ENCODE measurements at places on chromosomes 7 and 10.

DNA sequence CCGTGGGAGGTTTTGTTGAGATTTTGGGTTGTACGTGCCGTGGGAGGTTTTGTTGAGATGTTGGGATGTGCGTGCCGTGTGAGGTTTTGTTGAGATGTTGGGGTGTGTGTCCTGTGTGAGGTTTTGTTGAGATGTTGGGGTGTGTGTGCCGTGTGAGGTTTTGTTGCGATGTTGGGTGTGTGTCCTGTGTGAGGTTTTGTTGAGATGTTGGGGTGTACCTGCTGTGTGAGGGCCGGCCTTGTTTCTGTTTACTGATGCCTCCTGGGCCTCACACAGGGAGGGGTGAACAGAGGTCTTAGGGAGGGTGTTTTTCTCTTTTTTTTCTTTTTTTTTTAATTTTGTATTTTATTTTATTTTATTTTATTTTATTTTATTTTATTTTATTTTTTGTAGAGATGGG is 36.7 kb downstream of the INPP5A start:
- DNase-seq = no peak

- DNase-seq = peak; percentile 48
Measured at GRCh38 chr7:6618621-6619020, 3.2 kb downstream of the ZNF853 start.

DNA sequence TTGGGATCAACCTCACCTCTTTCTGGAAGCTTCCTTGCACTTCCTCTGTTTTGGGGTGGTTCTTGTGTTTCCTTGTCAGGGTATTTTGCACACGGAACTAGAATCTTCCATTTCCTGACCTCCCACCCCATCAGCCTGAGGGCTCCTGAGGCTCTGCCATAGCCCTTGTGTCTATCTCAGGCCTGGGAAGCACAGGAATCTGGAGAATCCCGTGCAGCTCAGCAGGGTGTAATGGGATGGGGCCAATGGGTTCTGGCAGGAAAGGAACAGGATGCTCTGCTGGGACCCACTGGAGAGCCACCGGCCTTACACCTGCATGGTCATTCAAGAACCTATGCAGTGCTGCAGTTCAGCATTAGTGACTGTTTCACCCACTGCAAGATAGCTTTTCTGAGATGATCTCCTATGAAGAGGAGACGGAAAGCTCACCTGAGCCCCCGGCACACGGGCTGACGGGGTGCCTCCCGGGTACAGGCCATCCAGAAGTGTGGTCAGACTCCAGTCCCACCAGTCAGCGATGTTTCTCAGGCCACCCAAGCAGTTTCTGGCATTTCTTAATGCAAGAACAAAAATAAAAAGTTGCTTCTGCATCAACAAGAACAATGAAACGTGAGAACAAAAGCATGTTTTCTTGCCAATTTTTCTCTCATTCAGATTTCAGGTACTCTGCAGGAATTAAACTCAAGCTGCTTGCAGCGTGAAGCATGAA is 133.2 kb downstream of the PKD1L1 start:
- no peak for DNase-seq

DNA sequence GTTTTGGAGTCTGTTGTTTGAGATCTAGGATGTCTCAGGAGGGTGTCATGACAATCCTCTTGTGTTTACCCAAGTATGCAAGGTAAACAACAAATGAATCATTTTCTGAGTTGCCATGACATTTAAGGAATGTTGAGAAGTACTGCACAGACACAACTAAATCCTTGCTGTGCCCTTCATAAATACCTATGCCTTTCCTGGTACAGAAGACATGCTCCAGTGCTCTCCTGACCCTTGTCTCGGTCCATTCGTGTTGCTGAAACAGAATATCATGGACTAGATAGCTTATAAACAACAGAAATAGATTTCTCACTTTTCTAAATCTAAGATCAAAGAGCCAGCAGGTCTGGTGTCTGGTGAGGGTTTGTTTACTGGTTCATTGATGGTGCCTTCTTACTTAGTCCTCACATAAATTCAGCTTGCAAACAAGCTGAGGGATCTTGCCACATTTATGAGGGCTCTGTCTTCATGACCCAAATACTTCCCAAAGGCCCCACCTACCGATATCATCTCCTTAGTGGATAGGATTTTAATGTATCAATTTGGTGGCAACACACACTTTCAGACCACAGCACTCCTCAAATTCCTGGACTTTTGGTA is 341.8 kb upstream of the SEMA3A start:
- DNase-seq = peak; percentile 41

GRCh38 chr7:69588773-69589172 is 9.5 kb upstream of the AUTS2 start:
- no peak for DNase-seq

- DNase-seq = no peak
Measured at GRCh38 chr10:68237173-68237572, 5.3 kb upstream of the ATOH7 start.

DNA sequence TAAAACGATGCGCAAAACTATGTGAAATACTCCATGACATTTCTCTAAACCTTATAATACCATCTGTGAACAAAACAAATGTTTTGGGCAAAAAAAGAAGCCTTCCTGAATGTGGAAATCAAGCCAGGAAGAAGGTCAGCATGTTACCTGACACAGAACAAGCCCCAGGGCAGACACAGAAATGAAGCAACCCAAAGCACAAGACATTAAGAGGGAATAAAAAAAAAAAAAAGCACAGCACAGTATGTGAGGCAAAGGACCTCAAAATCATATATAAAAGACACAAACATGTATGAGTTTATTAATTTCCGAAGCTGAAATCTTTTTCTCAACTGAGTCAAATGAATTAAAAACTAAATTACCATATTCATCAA is 161.8 kb downstream of the SKIDA1 start:
- peak; percentile 31 for DNase-seq

DNA sequence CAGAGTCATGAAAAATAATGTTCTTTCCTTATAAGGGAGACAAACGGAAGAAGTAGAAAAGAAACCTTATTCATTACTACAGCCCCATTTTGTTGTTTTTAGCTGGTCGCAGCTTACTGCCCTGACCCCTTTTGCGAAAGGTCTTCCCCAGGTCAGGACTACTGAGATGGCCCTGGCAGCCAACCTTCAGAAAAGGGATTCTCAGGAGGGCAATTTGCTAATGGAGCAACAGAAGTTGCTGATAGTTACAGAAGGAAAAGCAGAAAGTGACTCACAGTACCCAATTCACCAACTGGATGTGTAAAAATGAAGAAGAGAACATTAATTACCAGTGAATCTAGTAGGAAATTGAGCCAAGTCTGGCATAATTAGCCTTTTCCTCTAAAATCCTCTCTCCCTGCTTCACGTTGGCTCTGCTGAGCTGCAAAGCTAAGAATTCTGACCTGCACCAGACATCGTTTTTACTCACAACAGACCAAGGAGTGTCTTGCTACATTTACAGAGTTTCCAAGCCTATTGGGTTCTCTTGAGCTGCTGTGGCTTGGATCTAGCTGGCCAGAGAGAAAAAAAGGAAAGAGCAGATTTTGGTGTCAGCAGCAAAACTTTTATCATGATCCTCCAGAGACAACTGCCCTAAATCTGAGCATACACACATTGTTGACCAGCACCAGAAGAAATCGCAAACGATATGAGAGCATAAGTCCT is 499.9 kb upstream of the FZD8 start:
- no peak for DNase-seq

DNA sequence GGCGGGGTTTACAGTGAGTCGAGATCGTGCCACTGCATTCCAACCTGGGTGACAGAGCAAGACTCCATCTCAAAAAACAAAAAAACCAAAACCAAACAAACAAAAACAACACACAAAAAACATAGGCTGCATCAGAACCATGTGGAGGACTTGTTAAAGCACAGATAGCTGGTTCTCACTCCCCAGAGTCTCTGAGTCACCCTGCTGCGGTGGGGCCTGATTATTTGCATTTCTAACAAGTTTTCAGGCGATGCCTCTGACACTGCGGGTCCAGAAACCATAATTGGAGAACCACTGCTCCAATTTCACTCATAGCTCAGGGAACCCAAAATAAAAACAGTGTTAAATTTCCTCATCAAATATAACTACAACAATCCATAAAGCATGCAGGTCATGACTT is 816.7 kb downstream of the MAGI2 start:
- DNase-seq = no peak

- DNase-seq = no peak
Measured at GRCh38 chr10:12405342-12406320, 56.3 kb downstream of the CAMK1D start.

GRCh38 chr7:32472015-32472414 is 18.2 kb downstream of the LSM5 start:
- DNase-seq = no peak

DNA sequence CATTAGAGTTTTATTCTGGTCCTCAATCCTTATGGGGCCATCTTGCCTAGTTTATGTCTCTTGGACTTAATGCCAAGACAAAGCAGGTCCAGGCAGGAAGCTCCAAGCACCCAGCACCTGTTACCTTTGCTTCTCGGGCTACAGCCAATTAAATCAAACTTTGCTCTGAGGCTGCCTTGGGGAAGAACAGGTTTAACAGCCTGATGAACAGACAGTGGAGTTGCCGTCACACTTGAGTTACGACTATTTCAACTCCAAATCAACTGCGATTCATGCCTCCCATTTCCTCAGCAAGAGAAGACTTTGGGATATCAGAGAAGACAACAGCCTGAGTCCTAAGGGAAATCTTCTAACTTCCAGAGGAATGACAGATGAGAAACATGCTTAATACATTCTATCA is 62.2 kb downstream of the XPNPEP1 start:
- no peak for DNase-seq

DNA sequence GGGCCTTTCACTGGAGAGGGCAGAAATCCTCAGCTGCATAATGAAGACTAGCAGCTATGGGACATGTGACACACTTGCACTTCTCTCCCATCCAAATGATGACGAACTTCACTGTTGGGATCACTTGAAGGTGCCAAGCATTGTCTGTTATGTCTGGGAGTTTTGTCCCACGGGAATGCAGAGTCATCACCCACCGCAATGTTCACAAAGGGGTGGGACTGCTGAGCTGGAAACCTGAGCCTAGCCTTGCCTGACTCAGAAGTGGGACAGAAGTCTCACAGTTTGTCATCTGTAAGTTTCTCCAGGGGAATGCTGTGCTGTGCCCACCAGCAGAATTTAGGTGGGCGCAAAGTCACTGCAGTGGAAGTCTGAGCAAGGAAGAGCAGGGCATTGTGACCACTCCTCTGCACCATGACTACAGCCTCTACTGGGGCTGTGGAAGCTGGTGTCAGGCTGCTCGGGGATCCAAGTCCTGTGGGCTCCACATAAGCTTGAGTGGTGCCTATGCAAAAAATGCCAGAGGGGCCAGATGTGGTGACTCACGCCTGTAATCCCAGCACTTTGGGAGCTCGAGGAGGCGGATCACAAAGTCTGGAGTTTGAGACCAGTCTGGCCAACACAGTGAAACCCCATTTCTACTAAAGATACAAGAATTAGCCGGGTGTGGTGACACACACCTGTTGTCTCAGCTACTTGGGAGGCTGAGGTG is 472.0 kb upstream of the CNTNAP2 start:
- DNase-seq = no peak

GRCh38 chr7:47516985-47517600 is 64.8 kb downstream of the TNS3 start:
- DNase-seq = no peak

GRCh38 chr7:92748495-92748894 is 87.9 kb downstream of the CDK6 start:
- no peak for DNase-seq

DNA sequence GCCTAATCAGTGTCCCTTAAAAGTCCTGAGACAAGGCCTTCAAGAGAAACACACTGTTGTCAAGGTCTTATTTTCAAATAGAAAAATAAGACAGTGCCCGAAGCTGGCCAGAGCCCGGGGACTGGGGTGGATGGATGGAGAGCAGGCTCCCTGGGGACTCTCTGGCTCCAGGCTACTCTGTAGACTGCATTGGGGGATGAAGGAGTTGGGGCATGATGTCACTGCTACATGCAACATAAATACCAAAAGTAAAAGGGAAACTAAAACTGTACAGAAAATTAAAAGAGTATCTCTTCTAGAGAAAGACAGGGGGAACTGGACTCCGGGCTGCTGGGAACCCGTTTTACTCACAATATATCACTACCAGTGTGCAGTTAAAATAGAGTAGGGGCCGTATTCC is 629.8 kb downstream of the KCNMA1 start:
- DNase-seq = no peak

- peak; percentile 84 for DNase-seq
Measured at GRCh38 chr7:98284335-98285036, 3.0 kb downstream of the BRI3 start.

DNA sequence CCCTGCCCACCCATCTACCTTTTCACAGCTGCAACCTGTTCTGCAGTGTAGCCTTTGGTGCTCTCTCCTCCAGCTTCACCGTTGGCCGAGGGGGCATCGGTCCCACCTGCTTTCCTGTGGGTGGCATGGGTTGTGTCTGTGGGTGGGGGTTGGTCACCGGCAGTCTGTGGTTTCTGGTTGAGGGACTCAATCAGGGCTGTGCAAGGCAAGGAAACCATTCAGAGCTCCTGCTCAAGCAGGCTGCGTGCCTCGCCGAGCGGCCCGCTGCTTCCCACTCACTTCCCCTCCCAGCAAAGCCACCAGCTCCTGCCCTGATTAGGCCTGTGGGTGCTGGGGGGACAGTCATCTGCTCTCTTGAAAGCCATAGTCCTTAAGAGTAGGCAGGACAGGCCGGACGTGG is 9.8 kb downstream of the DNAJB12 start:
- no peak for DNase-seq

DNA sequence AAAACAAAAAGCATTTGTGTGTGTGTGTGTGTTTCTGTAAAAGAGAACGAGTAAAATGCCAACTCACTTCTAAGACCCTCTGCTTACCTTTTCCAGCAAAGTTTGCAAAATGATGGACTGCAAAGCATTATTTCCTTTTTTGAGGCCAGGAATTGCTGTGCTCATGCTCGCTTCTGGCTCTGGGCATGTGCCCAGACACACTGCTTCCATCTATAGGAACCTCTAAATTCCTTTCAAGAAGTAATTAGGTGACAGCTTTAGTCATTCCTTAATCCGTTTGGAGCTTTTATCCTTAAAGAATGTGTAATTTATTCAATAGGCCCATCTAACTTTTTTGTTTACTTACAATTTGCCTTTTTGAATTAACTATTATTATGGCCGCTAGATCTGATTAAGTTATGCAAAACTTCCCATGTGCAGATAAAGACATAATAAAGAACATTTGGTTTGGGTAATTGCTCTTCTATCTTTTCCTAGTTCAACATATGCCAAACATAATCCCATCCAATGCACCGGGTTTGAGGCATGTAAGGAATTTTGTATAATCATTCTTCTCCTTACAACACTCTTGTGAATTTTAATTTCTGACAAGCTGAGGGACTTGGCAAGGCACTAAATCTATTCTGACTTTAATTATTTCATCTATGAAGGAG is 34.7 kb downstream of the A1CF start:
- no peak for DNase-seq

- DNase-seq = no peak
Measured at GRCh38 chr7:115037128-115037802, 115.4 kb downstream of the MDFIC start.

GRCh38 chr7:132141109-132141508 is 435.2 kb downstream of the PLXNA4 start:
- DNase-seq = no peak
